Pulmonary artery endothelial cell (primary cell): ENCODE measurements at places on chromosomes 5 and 9.

DNA sequence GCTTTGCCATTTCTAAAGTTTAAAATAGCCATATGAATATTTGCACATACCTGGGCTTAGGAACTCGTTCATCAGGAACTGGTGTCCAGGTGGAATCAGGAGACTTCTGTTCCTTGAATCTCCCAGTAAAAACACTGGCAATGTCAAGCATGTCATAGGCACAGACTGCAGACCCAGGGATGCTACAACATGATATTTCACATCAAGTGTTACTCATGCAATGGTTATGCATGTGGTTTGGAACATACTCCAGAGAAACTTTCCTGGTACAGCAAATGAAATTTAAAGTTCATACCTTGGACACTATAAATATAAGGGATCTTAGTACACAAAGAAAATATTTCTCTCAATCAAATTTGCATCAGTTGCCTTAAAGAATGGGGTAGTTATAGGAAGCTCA is 92.2 kb downstream of the SEMA6A start:
- DNase-seq = no peak

DNA sequence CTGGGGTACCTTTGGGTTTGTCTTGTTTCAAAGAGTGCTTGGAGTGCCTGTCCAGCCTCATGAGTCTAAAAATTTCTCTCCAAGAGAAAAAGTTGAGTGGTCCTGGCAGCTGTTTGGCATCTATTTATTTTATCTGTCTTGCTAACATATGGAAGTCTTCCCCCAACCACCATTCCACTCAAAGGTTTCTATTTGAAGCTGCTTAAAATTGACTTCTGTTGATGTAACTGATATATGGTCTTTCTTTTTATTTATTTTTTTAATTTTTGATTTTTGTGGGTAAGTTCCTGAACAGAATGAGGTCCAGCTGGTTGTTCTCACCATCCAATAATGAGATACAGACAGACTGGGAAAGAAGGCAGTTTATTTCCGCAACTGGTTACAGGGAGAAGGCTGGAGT is 178.7 kb upstream of the SGCD start:
- no peak for DNase-seq

- no peak for DNase-seq
Observed at GRCh38 chr9:1156794-1157550, 106.8 kb downstream of the DMRT2 start.

GRCh38 chr9:12739014-12739652 is 35.7 kb upstream of the LURAP1L start:
- DNase-seq = no peak

DNA sequence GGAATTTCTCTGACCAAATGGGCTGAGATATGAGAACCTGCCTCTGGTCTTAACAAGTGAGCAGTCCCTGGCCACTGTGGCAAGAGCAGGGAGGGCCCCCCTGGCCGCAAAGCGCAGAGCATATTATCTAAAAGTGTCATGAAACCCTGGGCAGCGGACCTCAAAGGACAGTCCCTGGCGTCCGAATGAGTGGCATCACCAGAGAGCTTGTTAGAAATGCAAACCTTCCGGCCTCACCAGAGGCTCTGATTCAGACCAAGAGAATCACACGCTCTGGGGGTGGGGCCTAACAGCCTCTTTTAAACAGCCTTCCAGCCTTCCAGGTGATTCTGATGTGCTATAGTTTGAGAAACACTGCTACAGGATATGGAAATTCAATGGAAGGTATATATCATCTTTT is 10.9 kb downstream of the PTPN3 start:
- DNase-seq = no peak

GRCh38 chr5:111133436-111133751 is 41.2 kb downstream of the WDR36 start:
- DNase-seq = no peak

DNA sequence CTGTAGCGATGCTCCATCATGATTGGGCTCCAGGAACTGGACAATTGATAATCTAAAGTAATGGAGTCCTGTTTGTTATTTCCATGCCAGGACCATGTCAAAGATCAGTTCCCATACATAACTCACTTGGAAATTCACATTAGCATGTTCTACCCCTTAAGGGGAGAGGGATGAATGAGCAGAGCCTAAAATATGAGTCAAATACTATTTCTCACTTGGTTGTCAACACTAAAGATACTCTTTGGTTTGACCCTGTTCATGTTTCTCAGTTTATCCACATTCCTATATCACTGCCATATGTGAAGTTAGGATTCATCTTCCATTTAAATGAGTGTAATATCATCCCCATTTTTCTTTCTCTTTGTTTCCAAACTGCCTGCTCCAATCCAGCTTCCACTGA is 321.6 kb upstream of the PAPPA start:
- no peak for DNase-seq

DNA sequence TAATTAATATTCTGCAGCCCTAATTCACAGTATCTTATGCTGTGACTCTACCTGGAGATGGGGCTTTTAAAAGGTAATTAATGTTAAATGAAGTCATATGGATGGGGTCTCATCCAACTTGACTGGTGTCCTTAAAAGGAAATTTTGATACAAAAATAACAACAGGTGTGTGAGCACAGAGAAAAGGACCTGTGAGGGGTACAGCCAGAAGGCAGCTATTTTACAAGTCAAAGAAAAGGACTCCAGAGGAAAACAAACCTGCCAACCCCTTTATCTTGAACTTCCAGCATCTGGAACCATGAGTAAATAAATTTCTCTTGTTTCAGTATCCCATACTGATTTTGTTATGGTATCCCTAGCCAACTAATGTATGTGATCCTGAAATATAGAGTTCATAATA is 250.3 kb downstream of the TMEM232 start:
- no peak for DNase-seq
